ENCODE measurements at places on chromosomes 11 and 22. TPM values are rescaled to one million over a fixed set of nuclear protein-coding genes. Genes with fewer than 3 reads are reported as not detected.

- H3K4me1 ChIP-seq: no peaks in the 10 kb centered on the region
- no peak for DNase-seq
- no peak overlapping the region for H3K27ac ChIP-seq
- no peak overlapping the region for H3K4me3 ChIP-seq
- no peaks in the 10 kb centered on the region for H3K27me3 ChIP-seq
Measured at GRCh38 chr11:58856806-58857205, 12.3 kb upstream of the GLYATL2 start.

Gene KLHL35
- 10.9 TPM for total RNA-seq

- no peak for DNase-seq
- no peak overlapping the region for H3K27ac ChIP-seq
- no peak overlapping the region for H3K4me3 ChIP-seq
- H3K27me3 ChIP-seq: no peaks in the 10 kb centered on the region
- no peaks in the 10 kb centered on the region for H3K4me1 ChIP-seq
- H3K36me3 ChIP-seq: no peaks in the 10 kb centered on the region
Measured at GRCh38 chr11:73465023-73465675, 89.0 kb downstream of the RELT start.

Gene HINFP
- total RNA-seq: 52.7 TPM

Gene NRGN
- total RNA-seq: 5.7 TPM

- H3K27ac ChIP-seq: no peak overlapping the region
- no peaks in the 10 kb centered on the region for H3K27me3 ChIP-seq
- no peak for DNase-seq
Measured at GRCh38 chr11:71286701-71287643, 34.6 kb upstream of the SHANK2 start.

GRCh38 chr11:17601676-17602075 lies 54.6 kb downstream of the OTOG start:
- no peak overlapping the region for H3K4me3 ChIP-seq
- no peaks in the 10 kb centered on the region for H3K27me3 ChIP-seq
- H3K36me3 ChIP-seq: no peaks in the 10 kb centered on the region
- H3K27ac ChIP-seq: no peak overlapping the region
- H3K4me1 ChIP-seq: no peaks in the 10 kb centered on the region

Gene OR10D3
- not detected for total RNA-seq

GRCh38 chr22:32325811-32326237 lies 31.8 kb upstream of the RFPL3 start:
- H3K4me1 ChIP-seq: no peaks in the 10 kb centered on the region
- H3K27ac ChIP-seq: no peak overlapping the region
- no peak for DNase-seq
- no peaks in the 10 kb centered on the region for H3K36me3 ChIP-seq

Gene KRTAP5-3
- total RNA-seq: not detected

Gene MMP27
- total RNA-seq: not detected

DNA sequence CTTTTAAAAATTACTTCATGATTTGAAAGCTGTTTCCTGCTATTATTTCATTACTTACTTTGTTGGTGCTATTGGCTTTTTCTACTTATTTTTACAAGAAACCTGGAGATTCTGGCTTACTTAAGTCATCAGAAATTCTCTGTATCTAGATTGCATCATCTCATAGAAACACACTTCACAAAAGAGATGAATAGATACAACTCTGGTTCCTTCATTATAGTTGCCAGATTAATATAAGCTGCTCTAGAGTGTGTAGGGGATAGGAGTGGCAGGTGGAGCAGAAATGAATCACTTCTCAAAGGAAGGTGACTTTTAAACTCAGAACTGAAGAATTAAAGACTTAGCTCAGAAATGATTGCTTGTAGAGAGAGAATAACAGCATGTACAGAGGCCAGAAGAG lies 20.0 kb downstream of the CYP2R1 start:
- H3K4me1 ChIP-seq: no peaks in the 10 kb centered on the region
- no peak overlapping the region for H3K27ac ChIP-seq
- no peak overlapping the region for H3K4me3 ChIP-seq
- H3K27me3 ChIP-seq: no peaks in the 10 kb centered on the region

Gene DCDC1
- total RNA-seq: not detected

DNA sequence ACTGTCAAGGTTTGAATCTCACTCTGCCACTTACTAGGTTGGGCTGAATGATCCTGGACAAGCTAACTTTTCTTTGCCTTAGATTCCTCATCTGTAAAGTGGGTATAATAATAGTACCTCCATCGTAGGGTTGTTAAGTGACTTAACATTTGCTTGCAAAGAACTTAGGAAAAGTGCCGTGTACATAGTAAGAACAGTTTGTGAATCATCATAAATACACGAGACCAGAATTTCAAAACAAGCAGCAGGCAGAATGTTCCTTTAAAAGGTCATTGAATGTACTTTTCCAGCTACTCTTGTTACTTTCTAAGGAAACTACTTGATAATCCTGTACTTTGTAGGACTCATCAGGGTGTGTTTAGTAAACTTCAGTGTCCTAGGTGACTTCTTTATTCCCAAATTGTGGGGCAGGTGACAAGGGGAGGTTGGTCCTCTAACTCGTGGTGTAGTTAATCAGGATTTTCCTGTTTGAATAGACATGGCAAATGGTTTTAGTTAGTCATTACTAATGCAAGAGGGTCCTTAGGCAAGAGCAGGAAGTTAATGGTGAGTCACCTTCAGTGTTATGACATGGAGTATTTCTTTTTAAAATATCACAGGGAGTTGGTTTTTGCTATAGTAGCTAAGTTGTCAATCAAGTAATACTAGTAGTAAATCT lies 67.9 kb downstream of the YAP1 start:
- H3K4me3 ChIP-seq: no peak overlapping the region
- no peaks in the 10 kb centered on the region for H3K36me3 ChIP-seq
- H3K27ac ChIP-seq: peak overlapping the region; percentile 29

- no peak for DNase-seq
- peak overlapping the region; percentile 76 for H3K27ac ChIP-seq
- no peak overlapping the region for H3K4me3 ChIP-seq
- H3K27me3 ChIP-seq: no peaks in the 10 kb centered on the region
- no peaks in the 10 kb centered on the region for H3K36me3 ChIP-seq
Measured at GRCh38 chr11:69326622-69327219, 32.8 kb downstream of the MYEOV start.

GRCh38 chr11:2461253-2461955 lies 16.6 kb downstream of the KCNQ1 start:
- H3K27me3 ChIP-seq: no peaks in the 10 kb centered on the region
- no peak for DNase-seq
- no peaks in the 10 kb centered on the region for H3K36me3 ChIP-seq
- no peak overlapping the region for H3K27ac ChIP-seq

Gene TPBGL
- total RNA-seq: 0.54 TPM

Gene SCUBE2
- 2.8 TPM for total RNA-seq

Gene CNIH2
- total RNA-seq: 9.3 TPM

Gene RAB36
- 4.1 TPM for total RNA-seq

Gene CD3D
- 0.39 TPM for total RNA-seq

GRCh38 chr11:113316256-113316655 lies 1.9 kb downstream of the TTC12 start:
- DNase-seq: no peak
- H3K36me3 ChIP-seq: no peaks in the 10 kb centered on the region
- no peak overlapping the region for H3K4me3 ChIP-seq
- no peaks in the 10 kb centered on the region for H3K27me3 ChIP-seq
- H3K4me1 ChIP-seq: peaks cover 15% of the 10 kb centered on the region

DNA sequence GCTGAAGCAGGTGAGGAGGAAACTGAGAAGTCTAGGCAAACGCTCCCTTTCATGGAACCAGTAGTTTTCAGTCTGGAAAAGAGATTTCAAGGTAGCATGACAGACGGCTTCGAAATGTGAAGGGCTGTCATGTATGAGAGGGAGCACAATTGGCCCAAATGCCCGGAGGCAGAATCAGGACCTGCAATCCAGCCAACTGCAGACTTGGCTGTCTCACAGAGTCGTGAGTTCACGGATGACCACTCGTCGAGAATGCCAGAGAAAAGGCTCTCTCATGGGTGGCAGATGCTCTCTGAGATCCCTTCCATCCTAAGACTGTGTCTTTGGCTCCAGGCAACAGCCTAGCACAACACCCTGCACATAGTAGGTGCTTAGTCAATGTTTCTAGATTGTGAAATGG lies 134.8 kb downstream of the DSCAML1 start:
- no peaks in the 10 kb centered on the region for H3K36me3 ChIP-seq
- H3K4me3 ChIP-seq: no peak overlapping the region
- no peaks in the 10 kb centered on the region for H3K4me1 ChIP-seq
- H3K27ac ChIP-seq: no peak overlapping the region
- no peak for DNase-seq

Gene ZC3H7B
- total RNA-seq: 62.0 TPM

DNA sequence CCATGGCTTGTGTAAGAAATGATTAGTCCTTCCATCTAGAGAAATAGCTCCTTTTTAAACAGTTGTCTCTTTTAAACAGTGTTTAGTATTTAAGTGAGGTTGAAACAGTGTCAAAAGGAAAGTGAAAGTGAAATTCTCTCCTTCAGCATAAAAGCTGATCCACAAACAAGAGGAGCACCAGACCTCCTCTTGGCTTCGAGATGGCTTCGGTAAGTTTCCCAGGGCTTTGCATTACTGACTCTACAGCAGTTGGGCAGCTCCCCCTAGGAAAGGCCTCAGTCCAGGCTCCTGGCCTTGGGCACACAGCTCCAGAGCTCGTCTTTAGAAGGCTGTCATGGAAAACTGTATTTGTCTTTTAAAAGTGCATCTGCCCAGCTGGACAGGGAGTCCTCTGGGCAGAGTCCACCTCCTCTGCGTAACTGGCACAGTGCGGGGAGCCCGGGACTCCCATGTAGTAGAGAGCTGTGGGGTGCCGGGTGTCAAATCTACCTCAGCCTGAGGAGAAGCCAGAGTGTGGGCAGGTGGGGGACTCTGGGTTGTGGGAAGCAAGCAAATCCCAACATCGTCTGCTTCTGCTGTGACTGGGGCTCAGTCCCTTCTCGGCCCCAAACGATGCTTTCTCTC lies at the start of gene PLAAT4:
Gene PLAAT4 (plus strand): TSS at position 140 of the 624 bp plus-strand sequence. CDS start 61 bp downstream, at position 201.
- peak within 1 kb of the TSS; percentile 2 for H3K27ac ChIP-seq
- H3K4me3 ChIP-seq: peak within 1 kb of the TSS; percentile 56
- DNase-seq: no peak
- H3K4me1 ChIP-seq: no peaks in the 10 kb centered on the region
- peaks cover 9% of the 10 kb centered on the region for H3K27me3 ChIP-seq

DNA sequence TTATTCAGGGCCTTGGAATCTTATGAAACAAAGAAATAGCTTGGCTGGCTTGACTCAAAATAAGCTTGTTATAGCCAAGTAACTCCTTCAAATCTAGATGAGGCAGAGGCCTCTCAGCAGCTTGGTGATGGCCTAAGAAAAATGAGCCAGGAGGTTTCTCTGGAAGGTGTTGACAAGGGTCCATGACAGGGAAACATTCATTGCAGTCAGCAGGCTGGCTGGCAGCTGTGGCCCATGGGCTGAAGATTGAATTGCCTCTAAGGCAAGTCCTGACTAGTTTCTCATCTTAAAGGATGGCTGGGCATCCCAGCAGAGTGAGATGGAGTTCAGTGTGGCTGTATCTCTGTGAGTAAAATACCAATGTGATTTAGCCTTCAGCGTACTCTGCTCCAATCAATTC lies 441.0 kb downstream of the NELL1 start:
- no peaks in the 10 kb centered on the region for H3K27me3 ChIP-seq

Gene ACR
- 0.21 TPM for total RNA-seq

Gene CARD18
- 8.1 TPM for total RNA-seq

DNA sequence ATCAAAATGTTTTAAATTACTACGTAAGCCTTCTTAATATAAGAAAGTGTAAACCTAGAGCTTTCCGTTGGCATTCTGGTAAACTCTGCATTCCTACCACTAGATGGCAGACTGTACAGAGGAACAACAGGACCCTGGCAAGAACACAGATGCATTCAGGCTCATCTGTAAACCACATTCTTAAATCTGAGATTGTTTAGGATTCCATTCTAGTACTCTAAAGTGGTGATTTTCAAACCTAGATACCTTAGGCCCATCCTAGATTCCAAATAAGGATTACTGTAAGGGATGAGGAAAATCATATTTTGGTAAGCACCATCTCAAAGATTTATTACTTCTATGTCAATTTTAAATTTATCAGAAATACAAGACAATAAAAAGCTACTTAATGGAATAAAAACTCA lies 26.9 kb downstream of the PICALM start:
- no peaks in the 10 kb centered on the region for H3K27me3 ChIP-seq
- peak; percentile 90 for DNase-seq
- H3K4me1 ChIP-seq: peaks cover 41% of the 10 kb centered on the region
- peak overlapping the region; percentile 67 for H3K27ac ChIP-seq
- no peak overlapping the region for H3K4me3 ChIP-seq

DNA sequence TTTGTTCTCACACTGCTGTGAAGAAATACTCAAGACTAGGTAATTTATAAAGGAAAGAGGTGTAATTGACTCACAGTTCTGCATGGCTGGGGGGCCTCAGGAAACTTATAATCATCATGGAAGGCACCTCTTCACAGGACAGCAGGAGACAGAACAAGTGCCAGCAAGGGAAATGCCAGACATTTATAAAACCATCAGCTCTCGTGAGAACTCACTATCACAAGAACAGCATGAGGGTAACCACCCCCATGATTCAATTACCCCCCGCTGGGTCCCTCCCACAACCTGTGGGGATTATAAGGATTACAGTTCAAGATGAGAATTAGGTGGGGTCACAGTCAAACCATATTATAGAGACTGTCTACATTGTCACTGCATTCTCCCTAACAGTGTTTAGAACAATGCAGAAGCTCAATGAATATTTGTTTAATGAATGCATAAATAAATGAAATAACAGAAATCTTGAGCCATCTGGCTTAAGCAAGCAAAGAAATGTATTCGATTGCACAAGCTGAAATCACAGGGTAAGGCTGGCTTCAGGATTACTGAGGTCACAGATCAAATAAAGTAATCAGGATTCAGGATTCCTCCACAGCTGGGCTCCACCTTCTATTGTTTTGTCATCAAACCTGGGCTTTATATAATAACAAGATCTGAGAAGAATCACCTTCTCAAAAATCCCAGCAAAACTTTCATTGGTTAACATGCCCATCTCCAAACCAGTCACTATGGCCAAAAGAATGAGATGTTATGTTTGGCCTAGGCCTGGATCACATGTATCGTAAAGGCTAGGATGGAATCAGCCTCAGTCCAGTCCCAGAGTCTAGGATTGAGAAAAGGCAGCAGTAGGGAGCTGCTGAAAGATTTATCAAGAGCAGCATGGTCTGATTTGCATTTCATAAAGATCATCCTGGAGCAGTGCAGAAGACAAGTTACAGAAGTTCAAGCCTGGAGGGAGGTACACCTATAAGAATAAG lies 137.8 kb upstream of the UBASH3B start:
- DNase-seq: no peak
- no peaks in the 10 kb centered on the region for H3K36me3 ChIP-seq
- H3K4me3 ChIP-seq: no peak overlapping the region
- no peak overlapping the region for H3K27ac ChIP-seq

DNA sequence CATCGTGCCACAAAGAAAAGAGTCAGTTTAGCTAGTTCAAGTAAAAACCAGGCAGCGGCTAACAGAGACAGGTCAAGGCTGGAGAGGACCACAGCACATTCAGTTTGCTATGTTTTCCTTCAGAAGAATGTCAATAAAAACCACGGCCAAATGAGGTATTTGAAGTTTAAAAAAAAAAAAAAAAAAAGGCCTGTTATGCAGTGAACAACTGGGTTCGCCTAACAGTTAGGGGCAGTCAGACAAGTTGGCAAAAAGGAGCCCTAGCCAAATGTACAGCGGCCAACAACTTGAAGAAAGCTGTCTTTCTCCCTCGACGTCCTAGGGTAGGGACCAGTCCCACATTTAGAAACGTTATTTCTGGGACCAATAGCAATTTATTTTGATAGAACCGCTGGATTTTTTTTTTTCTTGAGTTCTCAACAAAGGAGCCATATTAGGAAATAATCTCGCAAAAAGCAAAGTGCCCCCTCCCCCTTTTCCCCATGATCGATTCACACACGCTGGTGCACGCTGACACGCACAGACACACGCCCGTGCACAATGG lies 237.8 kb downstream of the TTC28 start:
- H3K4me3 ChIP-seq: peak overlapping the region; percentile 51
- no peaks in the 10 kb centered on the region for H3K36me3 ChIP-seq
- no peak for DNase-seq
- no peaks in the 10 kb centered on the region for H3K27me3 ChIP-seq

Gene APOL6
- total RNA-seq: 16.4 TPM

Measured in Panc1 (cell line).